Heart left ventricle (tissue), 16 donors: ENCODE measurements at places on chromosomes 16 and 17. TPM values are rescaled to one million over a fixed set of nuclear protein-coding genes. Genes with fewer than 3 reads are reported as not detected.

IRX3 gene
- total RNA-seq: 62.5 TPM

MMP15 gene
- total RNA-seq: 68.4 TPM

ACSM2B gene
- total RNA-seq: not detected

GRCh38 chr16:88936556-88937205, 40.3 kb downstream of the CBFA2T3 start:
- peaks cover 7% of the 10 kb centered on the region for H3K27me3 ChIP-seq
- H3K36me3 ChIP-seq: no peaks in the 10 kb centered on the region
- peak overlapping the region; percentile 92 for H3K27ac ChIP-seq

SMIM5 gene
- total RNA-seq: 3.1 TPM

DNA sequence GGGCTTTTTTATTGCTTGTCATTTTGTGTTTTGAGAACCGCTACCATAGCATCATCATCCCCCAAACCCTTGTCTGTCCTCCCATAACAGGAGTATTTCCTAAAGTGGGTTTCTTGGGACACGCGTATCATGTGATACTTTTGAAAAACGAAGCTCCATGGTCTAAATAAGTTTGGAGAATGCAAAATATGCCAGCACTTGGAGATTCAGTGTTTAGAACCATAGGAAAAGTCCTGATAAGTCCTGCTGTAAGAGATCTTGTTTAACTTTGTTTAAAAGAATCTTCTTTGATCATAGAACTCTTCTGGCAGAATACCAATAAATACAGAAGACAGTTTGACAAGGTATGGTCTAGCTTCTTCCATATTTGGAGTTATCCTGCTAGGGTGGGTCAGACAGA, 59.3 kb downstream of the NKD1 start:
- no peak for DNase-seq
- no peaks in the 10 kb centered on the region for H3K36me3 ChIP-seq
- no peak overlapping the region for H3K27ac ChIP-seq
- H3K4me1 ChIP-seq: peaks cover 14% of the 10 kb centered on the region

NEK8 gene
- 1.2 TPM for total RNA-seq
